Caco-2 (cell line): ENCODE measurements at places on chromosomes 2 and 18. TPM values are rescaled to one million over a fixed set of nuclear protein-coding genes. Genes with fewer than 3 reads are reported as not detected.
A peak's percentile ranks its signal among the peaks of the same experiment; 100 is the strongest.

DNA sequence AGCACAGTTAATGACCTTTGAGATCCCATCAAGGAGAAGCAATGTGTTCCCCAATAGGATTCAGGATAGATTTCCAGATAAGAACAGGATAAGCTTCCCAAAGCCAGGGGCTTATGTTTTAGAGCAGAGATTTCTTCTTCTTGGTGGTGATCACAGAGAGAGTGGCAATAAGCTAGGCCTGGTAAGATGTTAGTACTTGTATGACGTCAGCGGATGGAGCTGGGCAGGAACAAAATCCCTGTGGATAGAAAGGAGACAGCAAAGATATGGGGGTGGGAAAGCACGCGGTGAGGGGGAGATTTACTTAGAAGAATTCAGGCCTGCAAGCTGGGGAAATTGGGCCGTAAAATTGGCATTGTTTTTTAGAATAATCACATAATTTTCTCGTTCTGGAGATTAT, 323.0 kb downstream of the MTX2 start:
- DNase-seq = no peak

- no peak for DNase-seq
Measured at GRCh38 chr2:28956890-28957289, 24.2 kb upstream of the TOGARAM2 start.

DNA sequence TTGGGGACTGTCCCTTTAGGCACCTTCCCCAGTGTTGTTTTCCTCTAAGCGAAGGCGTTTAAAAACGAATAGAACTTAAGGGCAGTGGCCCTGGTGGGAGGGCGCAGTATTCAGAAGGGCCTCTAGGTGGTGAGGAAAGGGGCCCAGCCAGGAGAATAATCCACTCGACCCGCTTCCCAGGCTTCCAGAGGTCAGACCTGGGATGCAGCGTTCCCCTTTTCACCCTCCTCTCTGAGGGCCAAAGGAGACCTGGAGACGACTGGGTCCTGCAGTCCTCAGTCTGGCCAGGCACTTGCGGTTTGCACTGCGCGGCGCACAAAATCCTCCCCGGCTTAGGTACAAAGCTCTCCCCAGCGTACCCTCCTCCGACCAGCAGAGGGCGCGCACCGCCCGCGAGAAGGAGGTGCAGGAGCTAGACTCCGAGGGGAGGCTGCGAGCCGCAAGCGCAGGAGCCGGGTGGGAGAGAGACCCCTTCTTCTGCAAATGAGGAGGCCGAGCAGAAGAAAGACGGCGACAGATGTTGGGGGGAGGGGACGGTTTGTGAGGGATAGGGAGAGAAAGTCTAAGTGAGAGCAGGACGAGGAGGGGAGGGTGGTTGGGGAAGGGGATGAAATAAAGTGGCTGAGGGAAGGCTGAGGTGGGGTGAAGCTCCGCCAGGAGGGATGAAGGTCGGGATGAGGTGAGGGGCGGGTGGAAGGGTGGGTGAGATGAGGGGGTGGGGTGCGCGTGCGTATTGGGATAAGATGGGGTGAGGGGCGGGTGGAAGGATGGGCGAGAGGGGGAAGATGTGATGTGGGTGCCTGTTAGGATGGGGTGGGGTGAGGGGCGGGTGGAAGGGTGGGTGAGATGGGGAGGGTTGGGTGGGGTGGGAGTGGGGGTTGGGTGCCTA, 4.9 kb downstream of the FEV start:
- peak; percentile 90 for DNase-seq

- DNase-seq = no peak
Measured at GRCh38 chr2:72988041-72988440, 70.7 kb downstream of the EMX1 start.

GRCh38 chr2:20667151-20667530, 197 bp downstream of the GDF7 start:
- DNase-seq = no peak

Gene UGT1A5
- 1.00 and 1.2 TPM in 2 replicates for total RNA-seq

DNA sequence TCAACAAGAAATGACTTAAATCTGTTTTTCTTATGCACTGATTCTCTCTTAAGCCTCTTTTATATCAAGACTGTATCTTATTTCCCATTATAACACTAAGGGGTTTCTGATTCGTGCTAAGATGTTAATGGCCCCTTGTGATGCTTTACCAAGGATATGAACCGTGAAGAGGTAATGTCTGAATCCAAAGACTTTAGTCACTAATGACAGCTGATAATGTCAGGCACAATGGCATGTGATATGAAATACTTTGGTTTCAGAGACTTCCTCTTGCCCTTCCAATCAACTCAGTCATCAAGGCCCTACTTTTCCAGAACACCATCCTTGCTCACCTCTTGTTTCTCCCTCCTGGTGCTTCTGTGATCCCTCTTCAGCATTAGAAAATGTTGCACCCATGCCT, 262.8 kb downstream of the KCNE4 start:
- DNase-seq = no peak

DNA sequence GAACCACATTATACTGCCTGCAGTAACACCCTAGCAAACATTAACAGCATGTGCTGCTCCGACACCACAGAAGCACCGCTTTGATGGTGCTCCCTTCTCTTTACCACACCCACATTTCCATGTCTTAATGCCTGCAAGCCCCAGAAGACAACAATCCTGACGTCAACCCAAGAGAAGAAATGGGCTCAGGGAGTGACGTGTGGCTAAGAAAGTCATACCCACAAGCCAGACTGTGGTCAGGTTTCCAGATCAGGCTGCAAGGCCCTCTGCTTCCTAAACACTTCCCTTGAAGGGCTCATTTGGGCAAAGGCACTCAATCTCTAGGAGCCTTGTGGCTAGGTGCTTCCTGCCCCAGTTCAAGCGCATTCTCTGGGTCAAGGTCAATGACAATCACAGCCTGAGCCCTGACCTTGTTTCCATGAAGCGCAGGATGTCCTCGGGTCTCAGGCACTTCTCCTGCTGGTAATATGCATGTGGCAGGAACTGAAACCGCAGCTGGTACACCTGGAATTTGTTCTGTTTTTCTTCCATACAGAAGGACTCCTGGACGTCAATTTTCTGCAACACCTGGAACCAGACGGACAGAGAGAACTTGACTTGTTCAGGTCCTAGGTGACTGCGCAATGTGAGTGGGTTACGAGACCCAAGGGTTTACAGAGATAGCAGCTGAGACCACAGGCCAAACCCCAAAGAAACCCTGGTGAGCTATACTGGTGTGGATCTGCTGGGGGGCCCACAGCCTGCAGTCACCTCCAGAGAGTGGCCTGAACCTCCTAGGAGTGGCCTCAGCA, 67.2 kb downstream of the POLR1A start:
- peak; percentile 21 for DNase-seq

Gene ALPG
- total RNA-seq = 1.9 and 2.5 TPM in 2 replicates

DNA sequence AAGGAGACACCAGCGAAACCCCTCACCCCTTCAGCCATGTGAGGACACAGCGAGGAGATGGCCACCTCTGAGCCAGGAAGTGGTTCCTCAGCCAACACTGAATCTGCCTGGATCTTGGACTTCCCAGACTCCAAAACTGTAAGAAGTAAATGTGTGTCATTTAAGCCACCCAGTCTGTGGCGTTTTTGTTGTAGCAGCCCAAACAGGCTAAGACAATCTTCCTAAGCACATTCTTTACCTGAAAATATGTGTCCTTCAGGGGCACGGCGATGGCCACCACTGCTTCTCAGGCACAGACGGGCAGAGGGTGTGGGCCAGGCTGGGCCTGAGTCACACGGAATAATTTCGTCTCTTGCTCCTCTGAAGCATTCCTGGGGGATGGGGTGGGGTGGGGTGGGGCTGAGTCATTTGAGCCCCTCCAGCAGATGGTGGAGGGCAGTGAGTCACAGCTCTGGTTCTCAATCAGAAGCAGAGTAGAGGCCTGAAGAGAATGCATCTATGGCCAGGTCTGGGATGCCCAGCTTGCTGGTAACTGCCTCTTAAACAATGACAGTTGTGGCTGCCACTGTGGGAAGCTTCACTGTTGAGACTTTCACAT, 142.4 kb downstream of the CAPN13 start:
- DNase-seq = no peak

GRCh38 chr2:102686479-102687439, 67.4 kb downstream of the SLC9A2 start:
- no peak for DNase-seq

Gene ZNF236
- 13.7 and 14.9 TPM in 2 replicates for total RNA-seq

DNA sequence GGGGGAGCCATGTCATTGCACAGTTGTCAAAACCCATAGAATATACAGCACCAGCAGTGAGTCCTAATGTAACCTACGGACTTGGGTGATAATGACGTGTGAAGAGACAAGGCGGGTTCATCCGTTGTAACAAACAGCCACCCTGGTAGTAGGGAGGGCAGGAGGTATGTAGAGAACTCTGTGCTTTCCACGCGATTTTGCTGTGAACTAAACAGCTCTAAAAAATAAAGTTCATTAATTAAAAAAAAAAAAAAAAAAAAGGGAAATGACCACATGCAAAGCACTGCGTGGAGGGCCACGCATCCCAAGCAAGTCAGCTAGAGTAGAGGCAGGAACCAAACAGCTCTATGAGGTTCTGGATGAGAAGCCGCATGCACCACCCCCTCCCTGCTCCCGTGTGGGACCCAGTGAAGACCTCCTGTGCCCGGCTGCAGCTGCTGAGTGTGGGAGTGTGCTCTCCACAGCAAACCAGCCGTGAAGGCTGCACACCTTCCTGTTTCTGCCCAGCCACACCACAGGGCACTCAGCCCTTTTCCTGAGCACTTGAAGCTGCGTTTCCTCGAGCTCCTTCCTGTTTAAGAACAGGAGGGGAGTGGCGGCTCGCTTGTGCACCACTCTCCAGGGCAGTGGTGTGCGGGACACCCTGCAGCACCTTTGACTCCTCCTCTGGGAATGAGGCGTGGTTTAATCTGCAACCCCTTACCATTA, 65.6 kb downstream of the ODC1 start:
- DNase-seq = no peak

Gene NDUFS1
- total RNA-seq = 123 TPM in 2 replicates

- DNase-seq = peak; percentile 43
Measured at GRCh38 chr2:8872821-8873432, 35.5 kb upstream of the KIDINS220 start.

- DNase-seq = no peak
Measured at GRCh38 chr2:43269074-43269572, 42.7 kb upstream of the ZFP36L2 start.

DNA sequence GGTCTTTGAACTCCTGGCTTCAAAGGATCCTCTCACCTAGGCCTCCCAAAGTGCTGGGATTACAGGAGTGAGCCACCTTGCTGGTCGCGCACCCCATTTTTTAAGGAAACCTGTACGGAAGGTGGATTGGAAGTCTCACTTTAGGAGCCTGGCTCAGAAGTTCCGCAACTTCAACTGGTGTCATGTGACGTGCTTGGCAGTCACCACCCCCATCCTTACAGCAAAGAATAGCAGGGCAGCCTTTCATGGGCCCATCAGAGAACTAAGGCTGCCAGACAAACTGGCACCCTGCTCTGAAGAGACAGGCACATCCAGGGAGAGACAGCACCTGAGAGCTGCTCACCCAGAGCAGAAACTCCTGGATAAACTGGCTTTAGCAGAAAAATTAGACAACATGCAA, 3.3 kb upstream of the SLC66A2 start:
- DNase-seq = no peak

- no peak for DNase-seq
Measured at GRCh38 chr18:75134611-75134975, 74.3 kb downstream of the PTGR3 start.

DNA sequence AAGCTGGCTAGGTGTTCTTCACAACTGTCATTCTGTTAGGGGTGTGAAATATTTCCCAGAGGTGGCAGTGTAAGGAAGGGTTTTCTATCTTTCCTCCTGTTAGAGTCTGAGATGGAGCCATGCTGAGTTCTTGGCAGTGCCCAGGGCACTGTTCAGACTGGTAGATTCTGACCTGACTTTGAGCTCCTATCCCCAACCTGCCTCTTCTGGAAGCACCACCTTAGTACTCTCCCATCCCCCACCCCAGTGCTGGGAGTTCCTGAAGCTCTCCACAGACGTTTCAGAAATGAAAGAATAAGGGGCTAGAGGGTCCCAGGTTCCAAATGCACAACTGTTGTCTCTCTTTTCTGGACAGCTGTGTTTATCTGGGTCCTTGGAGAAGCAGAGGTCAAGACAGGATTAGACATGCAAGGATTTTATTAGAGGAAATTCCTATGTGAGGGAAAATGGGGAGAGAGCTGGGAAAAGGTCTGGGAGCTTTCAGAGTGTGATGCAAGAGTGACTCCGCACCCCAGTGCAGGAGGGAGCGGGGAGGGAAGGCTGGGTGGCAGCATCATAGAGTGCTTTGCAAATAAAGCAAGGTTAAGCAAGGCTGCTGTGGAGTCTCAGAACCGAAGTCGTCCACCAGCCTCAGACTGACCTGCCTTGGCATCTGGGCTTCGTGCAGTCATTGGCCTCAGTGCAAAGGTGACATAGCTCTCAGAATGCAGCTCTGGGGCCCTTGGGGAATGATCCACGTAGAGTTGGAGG, 75.5 kb downstream of the SLC4A3 start:
- DNase-seq = no peak

Gene CAVIN2
- total RNA-seq = not detected in 2 replicates

Gene CABLES1
- 27.2 and 29.5 TPM in 2 replicates for total RNA-seq

DNA sequence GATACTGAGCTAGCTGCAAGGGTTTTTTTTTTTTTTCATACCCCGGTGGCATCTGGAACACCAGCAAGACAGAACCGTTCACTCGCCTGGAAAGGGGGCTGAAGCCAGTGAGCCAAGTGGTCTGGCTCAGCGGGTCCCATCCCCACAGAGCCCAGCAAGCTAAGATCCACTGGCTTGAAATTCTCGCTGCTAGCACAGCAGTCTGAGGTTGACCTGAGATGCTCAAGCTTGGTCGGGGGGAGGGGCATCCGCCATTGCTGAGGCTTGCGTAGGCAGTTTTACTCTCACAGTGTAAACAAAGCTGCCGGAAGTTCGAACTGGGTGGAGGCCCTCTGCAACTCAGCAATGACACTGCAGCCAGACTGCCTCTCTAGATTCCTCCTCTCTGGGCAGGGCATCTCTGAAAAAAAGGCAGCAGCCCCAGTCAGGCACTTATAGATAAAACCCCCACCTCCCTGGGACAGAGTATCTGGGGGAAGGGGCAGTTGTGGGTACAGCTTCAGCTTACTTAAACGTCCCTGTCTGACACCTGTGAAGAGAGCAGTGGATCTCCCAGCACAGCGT, 5.1 kb upstream of the MIB1 start:
- peak; percentile 53 for DNase-seq

DNA sequence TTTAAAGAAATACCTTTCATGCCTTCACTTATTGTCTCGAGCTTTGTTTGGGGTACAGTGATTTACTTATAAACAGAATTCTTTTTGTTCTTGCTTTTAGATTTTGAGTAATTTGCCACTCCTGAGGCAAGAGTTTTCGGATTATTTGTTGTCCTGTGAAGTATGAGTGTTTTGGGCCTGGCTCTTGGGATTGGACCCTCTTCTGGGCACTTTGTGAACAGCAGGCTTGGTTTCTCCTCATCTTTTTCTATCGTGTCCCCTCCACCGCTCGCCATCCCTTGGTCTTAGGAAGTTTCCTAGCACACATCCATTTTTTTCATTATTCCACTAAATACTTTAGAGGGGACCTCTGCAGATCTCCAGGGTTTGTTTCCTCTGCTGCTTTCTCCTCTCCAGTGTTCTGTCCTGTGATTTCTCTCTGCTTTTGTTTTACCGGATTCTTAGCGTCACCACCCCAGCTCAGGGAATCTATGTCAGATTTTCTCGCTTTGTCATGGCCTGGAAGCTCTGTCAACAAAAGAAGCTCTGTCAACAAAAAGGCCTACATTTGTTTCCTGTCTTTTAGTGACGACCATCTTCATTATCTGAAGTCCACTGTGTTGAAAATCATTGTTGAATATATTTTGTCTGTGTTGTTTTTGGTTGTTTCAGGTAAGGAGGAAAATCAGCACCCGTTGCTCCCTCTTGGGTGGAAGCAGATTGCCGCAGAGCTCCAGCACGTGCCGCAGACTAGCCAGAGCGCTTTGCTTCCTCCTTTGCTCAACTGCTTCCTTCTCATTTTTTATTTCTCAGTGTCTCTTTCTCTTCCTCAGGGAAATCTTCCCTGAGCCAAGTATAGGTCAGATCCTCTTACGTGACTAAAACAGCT, 27.8 kb downstream of the ANKRD62 start:
- DNase-seq = peak; percentile 43
